ENCODE measurements at places on chromosomes 7 and 10.
A peak's percentile ranks its signal among the peaks of the same experiment; 100 is the strongest.

DNA sequence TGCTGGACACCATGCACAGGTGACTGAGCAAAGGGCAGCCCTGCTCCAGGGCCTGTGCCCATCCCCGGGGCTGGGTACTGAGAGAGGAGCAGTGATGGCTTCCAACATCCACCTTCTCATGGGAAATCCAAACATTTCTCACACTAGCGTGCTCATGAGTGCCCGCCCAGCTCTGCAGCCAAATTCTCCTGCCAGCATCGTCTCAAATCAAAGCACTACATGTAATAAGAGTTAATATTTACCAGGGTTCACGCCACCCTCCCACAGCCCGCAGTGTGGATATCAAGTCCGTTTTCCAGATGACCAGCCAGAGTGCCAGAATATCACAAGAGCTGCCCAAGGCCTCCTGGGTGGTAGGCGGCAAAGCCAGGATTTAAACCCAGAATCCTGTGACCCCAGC lies 12.1 kb downstream of the IL15RA start:
- no peak for DNase-seq

GRCh38 chr7:155356323-155357105 lies 58.8 kb downstream of the INSIG1 start:
- no peak for DNase-seq

GRCh38 chr10:86317949-86318725 lies 48.5 kb downstream of the GRID1 start:
- no peak for DNase-seq

GRCh38 chr7:106952658-106953231 lies 87.7 kb downstream of the PIK3CG start:
- DNase-seq = no peak

- no peak for DNase-seq
Observed at GRCh38 chr10:60710041-60710440, 68.2 kb upstream of the CDK1 start.

DNA sequence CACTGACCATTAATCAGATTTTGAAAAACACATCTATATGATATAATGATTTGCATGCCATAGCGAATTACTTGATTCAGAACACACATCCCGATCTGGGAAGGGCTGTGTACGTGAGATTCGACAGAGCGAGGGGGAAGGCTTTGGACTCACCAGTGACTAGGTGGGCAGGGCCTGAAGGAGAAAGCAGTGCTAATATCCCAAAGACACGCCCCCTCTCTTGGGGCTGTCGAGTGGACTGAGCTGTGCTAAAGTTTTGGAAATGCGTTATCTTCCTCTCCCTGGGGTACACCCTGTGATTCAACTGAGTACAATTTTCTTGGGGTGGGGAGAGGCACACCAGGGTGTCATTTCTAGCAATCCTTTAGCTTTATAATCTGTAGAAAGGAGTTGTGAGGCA lies 1.8 kb downstream of the LRRC17 start:
- no peak for DNase-seq

- DNase-seq = no peak
Observed at GRCh38 chr10:91567815-91568214, 65.1 kb downstream of the PPP1R3C start.

DNA sequence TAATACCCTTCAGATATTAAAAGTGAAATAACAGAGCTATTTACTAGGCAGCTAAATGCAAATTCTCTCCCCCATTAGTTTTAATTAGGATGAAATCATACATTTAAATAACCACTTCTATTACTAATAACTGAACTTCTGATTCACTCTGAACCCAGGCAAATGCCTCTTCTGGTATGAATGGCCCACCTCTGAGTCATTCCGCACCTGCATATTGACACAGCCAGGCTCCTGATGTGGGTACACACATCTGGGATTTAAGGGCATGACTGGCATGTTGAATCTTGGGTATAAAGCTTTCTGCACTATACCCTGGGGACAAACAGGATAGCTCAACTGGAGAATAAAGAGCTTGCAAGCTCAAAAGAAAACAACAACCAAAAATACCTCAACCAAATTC lies 140.9 kb downstream of the AUTS2 start:
- DNase-seq = peak; percentile 33

GRCh38 chr7:44162179-44162578 lies 21.0 kb upstream of the MYL7 start:
- DNase-seq = no peak
